ENCODE measurements at places on chromosomes 13 and 19.

DNA sequence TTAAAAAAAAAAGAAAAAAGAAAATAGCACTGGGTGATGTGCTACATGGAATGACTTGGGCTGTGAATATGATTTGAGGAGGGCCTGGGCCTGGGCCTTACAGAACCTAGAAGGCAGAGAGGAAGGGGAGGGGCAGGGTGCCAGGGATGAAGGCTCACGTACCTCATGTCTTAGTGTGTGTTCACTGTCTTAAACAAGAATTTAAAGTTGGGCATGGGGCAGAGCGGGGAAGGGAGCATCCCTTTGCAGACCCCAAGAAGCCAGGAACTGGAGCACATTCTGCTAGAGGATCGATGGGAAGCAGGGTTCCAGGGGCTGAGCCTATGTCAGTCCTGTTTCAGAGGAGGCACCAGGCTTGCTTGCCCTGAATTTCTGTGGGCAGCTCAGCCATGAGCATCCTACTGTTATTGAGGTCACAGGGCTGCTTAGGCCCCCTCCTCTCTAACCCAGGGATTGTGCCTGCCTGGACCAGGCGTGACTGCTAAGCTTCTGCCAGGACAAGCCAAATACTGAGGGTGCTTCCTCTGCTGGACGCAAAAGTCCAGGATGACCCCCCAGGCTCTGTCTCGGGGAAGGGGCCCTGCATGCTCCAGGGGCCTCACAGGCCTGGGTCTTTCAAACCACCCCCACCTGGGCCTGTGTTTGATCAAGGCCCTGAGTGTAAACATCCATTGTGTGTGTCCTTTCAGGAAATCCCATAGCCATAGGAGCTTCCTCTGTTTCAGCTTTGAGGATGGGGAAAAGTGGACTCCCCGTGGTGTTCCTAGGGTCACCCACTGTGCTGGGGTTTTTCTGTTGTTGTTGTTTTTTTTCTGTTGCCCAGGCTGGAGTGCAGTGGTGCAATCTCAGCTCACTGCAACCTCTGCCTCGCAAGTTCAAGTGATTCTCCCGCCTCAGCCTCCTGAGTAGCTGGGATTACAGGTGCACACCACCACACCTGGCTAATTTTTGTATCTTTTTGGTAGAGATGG, 4.8 kb downstream of the LSR start:
- DNase-seq = no peak

GRCh38 chr19:2503521-2504109, 27.7 kb downstream of the GADD45B start:
- peak; percentile 63 for DNase-seq

DNA sequence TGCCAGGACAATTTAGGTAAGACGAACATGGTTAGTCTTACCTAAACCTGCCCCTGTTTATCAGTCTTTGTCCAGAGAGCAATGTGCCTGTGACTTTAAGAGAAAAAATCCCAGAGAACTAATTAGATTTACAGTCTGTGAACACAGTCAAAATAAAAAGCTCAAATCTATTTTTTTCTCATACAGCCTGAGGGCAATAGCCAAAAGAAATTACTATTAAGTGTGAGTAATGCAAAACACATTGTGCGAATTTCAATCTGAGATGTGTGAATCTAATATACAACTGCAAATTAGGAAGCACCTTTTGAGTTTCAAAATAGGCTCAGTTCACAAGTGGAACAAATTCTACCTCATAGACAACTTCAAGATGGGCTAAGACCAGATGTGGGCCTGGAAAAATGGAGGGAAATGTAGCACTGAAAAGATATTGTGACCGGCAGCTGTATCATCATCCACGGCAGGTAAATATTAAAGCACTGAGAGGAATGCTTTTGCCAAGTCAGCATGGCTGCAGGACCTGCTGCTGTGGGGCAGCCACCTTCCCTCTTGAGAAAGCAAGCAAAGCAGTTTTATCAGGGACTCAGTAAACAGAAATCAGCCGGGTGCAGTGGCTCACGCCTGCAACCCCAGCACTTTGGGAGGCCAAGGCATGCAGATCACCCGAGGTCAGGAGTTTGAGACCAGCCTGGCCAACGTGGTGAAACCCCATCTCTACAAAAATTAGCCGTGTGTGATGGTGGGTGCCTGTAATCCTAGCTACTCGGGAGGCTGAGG, 114.8 kb downstream of the KATNAL1 start:
- no peak for DNase-seq

DNA sequence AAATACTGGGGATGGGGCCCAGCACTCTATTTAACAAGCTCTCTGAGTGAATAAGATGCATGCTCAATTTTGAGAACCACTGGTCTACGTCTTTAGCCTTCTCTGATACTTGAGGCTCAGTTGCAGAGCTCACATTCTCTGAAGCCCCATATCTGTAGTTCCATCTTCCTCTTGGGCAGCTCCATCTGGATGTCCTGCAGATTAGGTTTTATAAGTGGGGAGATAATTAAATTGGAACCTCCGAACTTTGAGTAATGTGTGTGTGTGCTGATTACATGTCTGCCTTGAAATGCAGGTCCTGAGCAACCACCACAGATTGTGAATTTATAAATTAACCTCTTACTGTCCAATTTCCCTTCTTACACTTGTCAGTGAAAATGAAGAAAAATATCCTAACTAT, 7.2 kb upstream of the RASL11A start:
- no peak for DNase-seq

- DNase-seq = no peak
Observed at GRCh38 chr13:64266024-64266423, 2850.4 kb upstream of the PCDH20 start.

- no peak for DNase-seq
Observed at GRCh38 chr13:112973577-112973951, 4.5 kb downstream of the MCF2L start.

- DNase-seq = no peak
Observed at GRCh38 chr13:31031482-31031881, 99.0 kb downstream of the TEX26 start.

- no peak for DNase-seq
Observed at GRCh38 chr13:59442944-59443486, 720.7 kb downstream of the DIAPH3 start.

- DNase-seq = no peak
Observed at GRCh38 chr19:28685802-28686201, 527.1 kb downstream of the UQCRFS1 start.

- no peak for DNase-seq
Observed at GRCh38 chr13:93230261-93230855, 3.8 kb downstream of the GPC6 start.

- DNase-seq = no peak
Observed at GRCh38 chr19:30437869-30438268, 65.7 kb downstream of the ZNF536 start.

GRCh38 chr13:72527333-72527732, 200.1 kb downstream of the MZT1 start:
- DNase-seq = no peak

DNA sequence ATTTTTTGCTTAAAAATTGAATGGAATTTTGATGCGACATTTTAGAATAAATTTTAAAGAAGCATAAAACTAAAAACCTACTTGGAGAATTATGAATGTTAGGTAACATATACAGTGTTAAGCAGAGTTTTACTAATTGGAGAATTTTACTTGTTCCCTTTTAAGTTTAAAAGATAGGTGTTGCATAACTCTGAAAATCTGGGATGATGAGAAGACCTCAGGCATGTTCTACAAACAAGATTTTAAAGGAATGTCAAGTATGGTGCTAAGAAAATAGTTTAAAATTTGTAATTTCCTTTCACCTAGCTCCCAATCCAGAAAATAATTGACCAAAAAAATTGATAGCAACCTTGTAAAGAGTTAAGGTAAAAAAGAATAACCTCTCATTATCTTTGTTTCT, 135.8 kb downstream of the RFC3 start:
- DNase-seq = no peak

DNA sequence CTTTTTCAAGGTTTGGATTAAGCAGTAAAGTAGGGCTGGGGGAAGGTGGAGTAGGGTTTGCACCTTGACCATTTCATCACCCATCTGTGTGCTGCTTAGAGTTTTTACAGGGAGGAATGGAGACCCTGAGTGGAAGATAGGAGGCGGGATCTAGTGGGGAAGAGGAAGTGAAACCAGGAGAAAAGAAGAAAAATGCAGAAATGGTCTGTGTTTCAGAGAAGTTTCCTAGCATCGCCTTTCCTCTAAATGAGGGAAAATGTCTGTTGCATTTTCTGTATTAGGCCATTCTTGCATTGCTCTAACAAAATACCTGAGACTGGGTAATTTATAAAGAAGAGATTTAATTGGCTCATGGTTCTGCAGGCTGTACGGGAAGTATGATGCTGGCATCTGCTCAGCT, 64.1 kb downstream of the TPT1 start:
- DNase-seq = no peak

GRCh38 chr13:33978653-33979052, 160.7 kb downstream of the RFC3 start:
- no peak for DNase-seq

DNA sequence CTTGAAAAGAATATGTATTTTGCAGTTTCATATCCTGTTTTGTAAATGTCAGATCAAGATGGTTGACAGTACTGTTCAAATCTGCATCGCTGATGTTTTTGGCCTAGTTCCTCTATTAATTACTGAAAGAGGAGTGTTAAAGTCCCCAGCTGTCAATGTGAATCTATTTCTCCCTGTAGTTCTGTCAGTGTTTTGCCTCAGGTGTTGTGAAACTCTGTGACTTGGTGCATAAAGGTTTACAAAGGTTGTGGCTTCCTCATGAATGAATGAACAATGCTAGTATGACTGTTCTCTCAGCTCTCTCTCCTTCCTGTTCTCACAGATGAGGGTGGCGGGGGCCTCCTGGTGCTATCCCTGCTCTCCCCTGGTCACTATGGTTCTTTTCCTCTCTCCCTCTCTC, 142.4 kb downstream of the MYCBP2 start:
- no peak for DNase-seq

GRCh38 chr19:7326105-7326877, 22.4 kb upstream of the ARHGEF18 start:
- no peak for DNase-seq

DNA sequence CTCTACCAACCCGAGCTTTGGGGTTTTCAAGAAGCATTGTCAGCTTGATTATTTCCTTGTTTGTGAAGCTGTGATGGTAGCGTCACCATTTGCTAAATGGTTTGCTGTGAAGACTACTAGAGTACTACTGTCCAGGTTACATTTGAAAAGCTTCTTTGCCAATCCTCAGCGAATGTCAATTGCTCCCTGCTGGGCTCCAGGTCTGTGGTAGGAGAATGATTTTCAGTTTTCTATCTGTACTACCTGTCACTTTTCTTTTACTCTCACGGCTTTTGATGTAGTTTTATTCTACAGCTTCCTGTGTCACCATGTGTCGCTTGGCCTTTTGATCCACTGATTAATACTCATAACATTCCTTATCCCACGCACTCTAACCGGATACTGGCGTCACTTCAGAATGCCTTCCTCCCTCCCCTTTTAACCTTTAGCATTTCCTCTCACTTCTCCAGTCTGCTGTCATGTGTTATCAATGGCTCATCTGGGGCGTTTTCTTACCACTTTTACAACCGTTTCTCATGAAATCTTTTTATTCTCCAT, 7.5 kb upstream of the GPR183 start:
- DNase-seq = no peak

DNA sequence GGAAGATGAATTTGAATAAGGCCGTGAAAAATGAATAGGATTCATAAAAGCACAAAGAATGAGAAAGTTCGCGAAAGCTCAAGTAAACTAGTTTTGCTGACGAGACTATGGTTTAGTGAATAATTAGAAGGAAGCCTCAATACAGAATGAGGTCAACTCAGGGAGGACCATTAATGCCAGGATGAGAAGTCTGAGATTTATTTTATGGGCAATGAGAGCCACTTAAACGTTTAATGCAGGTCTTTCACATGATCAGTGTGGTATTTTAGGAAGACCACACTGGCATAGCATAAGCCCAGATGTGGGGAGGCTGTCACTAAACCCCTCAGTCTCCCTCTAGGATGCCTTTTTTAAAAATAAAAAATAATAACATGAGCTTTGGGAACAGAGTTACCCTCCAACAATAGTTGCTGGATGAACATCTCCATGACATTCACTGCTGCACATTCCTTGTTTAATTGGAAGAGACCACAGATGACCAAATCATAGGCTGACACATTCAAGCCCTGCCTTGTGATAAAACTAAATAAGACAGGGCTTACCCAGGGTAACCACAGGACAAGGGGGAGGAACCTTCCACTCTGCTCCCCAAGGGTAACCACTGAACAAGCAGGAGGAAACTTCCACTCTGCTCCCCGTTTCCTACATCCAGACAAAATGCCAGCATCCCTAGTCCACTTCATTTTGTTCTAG, 43.6 kb upstream of the LSM14A start:
- no peak for DNase-seq

GRCh38 chr19:46564701-46565100, 36.4 kb upstream of the CALM3 start:
- no peak for DNase-seq

DNA sequence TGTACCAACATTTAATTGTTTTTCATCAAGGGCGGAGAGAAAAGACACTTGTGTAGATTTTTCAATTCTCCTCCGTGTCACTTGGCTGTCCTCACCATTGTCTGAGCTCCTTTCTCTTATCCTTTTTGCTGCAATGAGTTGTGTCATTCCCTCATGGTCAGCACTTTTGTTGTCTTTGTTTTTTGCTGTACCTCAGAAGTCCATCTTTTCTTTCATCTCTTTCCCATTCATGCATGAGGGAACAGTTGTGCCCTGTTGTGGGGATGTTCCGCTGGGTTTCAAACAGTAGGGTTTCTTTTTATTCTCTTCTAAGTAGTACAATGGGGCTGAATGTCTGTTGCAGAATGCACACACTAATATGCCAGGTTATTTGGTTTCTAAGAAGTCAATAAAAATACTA, 222.6 kb downstream of the TM9SF2 start:
- no peak for DNase-seq

GRCh38 chr19:11984986-11985385, 20.1 kb downstream of the ZNF763 start:
- no peak for DNase-seq

GRCh38 chr13:44410328-44410859, 36.8 kb downstream of the SERP2 start:
- no peak for DNase-seq
